Stimulated activated CD4-positive, alpha-beta T cell treated with anti-CD3 and anti-CD28 coated beads, Interleukin-15, amount 100 ng/mL, for 1 hour (primary cell): ENCODE measurements at places on chromosomes 12 and 14.

- no peak for DNase-seq
Measured at GRCh38 chr14:71988939-71989338, 56.7 kb downstream of the RGS6 start.

DNA sequence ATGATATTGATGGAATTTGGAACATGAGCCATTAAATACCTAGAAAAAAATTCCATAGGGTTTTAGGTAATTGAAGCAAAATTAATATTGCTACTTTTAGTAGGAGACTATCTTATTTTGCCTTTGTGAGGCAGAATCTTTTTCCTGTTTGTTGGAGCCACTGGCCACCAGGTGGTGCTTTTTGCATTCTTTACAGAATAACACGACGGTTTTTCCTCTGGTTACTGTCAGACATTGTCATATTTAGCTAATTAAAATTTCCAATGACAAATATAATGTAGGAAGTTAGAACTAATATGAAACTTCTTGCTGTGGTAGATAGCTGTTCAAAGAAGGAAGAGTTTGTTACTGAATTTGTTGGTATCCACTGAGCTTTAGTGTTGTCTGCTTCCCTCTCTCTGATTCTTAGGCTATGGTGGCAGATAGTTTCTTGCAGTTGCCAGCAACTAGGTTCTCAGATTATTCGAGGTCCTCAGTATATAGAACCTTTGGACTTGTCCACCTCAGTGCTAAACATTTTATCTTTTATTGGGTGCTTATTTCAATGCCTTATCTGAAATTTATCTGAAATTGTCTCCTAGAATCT, 25.7 kb downstream of the RAB21 start:
- DNase-seq: no peak

DNA sequence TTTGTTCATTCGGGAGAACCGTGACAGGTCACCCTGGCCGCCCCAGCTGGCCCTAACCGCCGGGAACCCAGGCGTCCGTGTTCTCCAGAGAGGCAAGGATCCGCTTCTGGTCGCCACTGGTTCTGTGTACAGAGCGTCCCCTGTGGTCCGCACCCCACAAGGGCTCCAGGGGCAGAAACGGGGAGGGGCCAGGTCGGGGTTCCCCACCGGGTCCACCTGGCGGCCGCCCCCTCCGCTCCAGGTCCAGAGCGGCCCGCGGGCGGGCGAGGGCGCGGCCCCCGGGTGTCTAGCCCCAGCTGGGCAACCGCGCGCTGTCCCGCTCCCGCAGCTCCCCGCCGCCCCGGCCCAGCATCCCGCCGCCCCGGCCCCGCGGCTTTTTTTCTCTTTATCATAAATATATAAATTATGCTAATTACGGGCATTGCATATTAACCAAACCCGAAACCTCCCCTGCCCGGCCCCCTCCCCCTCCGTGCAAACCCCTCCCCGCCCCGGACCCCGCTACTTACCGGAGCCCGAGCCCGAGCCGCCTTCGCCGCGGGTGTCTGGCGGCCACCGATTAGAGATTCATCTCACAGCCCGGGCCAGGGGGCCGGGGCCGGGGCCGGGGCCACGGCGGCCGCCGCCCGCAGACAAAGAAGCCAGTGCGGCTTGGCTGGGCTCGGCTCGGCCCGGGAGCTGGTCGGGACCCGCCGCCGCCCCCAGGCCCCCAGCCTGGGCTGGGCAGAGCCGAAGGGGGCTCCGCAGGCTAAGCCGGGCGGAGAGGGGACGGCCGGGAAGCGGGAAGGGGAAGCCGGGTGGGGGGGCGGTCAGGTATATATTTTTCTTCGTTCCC, 512 bp downstream of the POU6F1 start:
- DNase-seq: peak; percentile 21

DNA sequence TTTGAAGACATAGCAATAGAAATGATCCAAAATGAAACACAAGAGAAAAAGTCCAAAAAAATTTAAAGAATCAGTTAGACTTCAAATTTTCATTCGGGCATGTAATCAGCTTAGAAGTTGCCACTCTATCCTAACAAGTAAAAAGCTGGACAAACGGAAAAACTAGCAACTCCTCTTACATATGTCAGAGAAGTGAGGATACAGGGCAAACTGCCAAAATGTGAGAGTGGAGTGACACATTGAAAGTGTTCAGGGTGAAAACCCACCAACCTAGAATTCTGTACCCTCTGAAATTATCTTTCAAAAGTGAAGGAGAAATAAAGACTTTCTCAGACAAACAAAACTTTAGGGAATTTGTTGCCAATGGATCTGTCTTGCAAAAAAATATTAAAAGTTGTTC, 42.0 kb upstream of the CHPT1 start:
- DNase-seq: no peak

DNA sequence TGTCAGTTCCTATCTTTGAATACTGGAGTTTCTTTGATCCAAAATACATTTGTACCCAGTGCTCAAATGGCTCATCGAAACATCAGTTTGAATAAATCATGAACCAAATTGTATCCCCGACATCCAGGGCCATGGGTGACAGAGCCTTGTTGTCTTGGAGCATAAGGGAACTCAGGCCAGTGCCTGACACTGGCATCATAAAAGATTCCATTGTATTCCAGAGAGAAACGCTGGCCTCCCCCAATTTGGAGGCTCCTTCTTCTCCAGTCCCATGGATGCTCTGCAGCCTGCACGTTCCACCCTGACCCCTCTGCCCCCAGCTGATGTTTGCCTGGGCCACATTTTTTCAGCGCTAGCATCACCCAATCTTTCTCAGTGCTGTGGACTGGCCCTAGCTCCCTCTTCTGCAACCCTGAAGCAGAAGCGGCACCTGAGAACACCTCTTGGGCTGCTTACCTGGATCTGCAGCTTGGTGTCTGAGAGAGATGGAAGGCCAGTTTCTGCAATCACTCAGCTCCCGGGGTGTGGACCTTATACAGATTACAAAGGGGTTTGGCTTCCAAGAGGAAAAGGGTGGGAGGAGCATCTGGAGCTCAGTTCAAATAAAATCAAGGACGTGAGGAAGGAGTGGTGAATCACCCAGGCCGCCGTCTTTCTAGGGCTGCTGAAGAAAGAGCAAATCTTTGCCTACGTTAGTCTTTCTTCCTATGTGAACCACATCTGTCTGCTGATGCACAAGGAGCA, at the start of gene RNASE1:
RNASE1 (minus strand) TSS at position 504 of the 744 bp plus-strand sequence. CDS start 776 bp downstream, outside the sequence.
- DNase-seq: no peak

DNA sequence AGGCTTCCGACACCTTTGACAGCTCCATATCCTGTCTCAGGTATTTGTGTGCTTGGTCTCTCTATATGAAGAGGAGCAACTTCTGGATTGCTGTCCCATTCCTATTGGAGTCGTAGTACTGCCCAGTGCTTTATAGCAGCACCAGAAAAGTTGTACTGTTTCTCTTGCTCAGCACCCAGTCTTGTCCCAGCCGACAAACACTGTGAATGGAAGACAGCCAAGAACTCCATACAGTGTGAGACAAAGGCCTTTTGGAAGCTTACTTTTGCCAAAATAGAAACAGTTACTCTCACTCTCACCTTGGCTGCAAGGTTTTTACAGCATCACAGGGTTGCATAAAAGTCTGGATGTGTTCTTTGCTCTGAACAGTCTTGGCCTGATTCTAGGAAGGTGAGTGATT, 105.3 kb downstream of the TGFB3 start:
- DNase-seq: no peak

DNA sequence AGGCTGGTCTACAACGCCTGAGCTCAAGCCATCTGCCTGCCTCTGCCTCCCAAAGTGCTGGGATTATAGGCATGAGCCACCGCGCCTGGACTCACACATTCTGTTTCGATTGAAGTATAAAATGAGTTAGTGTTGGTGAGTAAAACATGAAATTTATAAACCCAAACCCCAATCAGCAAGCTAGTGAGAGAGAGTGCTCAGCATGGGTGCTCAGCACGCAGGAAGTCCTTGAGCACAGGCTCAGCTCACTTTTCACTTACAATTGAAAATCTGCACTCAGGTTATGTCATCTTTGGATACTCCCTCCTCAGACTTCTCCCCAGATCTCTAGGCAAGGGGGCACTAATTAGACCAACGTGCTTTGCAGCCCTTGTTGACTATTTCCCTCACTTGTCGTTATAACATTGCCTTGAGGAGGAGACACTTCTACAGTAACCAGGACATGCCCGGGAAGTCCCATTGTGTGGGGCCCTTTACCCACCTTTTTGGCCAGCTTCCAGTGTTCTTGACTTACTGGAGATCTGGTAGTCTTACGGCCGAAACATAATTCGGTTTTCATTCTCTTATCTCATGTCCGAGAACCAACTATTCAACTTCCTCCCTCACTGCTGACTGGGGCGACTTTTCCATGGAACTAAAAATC, 68.5 kb upstream of the AMN1 start:
- no peak for DNase-seq

DNA sequence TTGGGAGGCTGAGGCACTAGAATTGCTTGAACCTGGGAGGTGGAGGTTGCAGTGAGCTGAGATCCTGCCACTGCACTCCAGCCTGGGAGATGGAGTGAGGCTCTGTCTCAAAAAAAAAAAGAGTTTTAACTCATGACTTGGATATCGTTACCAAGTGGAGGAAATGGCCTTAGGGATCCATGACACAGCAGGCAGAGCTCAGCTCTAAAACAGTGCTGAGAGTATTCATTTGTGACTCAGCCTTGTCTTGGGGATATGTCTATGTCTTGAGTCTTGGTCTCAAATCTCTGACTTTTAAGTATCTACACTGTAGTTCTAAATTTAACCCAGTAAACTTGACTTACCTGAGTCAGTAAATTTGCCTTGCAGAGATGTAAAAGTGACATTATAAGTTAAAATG, 8.8 kb upstream of the PEX5 start:
- DNase-seq: no peak

DNA sequence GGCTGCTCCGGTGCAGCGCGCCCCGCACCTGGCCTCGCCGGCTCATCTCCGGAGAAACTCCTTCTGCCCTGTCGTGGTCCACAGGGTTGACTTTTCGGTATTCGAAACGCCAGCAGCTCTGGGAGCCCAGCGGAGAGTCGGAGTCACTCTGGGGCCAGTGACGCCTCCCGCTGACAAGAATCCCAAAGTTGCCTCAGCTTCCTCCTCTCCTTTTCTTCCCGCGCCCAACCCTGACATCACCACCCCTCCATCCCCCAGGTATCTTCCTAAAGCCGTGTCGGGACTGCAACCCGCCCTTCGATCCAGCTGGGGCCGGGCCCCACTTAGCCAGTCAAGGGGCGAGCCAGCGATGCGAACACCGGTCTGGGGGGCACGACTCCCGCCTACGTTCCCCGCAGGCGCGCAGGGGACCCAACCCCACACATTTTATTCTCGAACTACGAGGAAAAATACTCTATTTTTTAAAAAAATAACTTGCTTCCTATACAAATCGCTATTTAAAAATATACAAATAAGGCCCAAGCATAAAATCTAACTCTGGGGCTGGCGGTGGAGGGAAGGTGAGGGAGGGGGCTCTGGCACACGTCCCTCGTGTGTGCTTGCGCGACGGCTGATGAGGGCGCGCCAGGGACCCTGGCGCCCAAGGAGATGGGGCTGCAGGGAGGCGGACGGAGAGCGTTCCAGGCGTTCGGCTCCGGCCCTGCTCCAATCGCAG, 2.1 kb downstream of the NKX2-8 start:
- no peak for DNase-seq

GRCh38 chr14:59631237-59631636, 54.6 kb upstream of the CCDC175 start:
- no peak for DNase-seq

DNA sequence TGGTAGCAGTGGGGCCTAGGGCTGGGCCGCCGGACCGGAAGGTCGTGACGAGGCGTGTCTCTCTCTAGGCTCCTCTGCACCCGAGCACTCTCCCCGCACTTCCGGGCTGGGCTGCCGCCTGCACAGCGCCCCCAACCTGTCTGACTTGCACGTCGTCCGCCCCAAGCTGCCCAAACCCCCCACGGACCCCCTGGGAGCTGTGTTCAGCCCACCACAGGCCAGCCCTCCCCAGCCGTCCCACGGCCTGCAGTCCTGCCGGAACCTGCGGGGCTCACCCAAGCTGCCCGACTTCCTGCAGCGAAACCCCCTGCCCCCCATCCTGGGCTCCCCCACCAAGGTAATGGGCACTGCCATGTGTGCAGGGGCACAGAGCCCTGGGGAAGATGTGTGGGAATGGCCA, 13.3 kb upstream of the PUS1 start:
- no peak for DNase-seq

DNA sequence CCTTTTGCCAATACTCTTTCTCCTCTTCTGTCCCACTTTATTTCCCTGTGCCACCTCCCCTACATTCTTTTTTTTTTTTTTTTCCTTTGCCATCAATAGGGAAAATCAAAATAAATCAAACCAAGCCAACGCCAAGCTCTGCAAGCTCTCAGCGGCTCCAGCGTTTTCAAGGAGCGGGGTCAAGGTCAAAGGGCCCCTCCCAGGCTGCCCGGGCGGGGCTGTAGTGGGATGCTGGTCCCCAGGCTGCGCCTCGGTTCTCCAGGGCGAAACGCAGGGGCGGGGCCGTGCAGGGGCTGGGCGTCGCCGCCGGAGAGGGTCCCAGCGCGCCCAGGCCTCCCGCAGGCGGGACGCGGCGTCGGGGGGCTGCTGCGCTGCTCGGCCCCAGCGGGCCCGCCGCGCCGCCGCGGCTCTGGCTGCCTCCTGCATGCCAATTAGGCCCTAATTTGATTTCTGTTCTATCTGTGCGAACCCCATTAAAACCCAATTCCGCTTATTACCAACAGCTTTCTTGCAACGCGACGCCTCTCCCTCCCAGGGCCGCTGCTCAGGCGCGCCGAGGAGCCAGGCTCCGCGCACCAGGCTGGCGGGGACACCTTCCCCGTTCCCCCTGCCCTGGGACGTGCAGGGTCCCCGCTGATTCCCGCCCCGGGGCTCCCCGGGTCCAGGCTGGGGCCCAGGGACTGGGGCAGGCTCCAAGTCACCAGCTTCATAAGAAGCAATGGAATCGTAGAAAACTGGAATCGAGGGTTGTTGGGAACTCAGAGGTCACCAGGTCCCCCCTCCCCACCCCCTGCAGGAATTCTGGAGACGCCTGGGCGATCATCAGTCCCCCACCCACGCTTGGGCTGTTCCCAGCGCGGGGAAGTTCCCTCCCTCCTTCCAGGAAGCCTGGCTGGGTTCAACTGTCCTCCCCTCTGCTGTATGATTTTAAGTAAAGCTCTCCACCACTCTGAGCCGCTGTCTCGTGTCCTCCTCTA, 50.7 kb upstream of the MAP1LC3B2 start:
- peak; percentile 19 for DNase-seq

DNA sequence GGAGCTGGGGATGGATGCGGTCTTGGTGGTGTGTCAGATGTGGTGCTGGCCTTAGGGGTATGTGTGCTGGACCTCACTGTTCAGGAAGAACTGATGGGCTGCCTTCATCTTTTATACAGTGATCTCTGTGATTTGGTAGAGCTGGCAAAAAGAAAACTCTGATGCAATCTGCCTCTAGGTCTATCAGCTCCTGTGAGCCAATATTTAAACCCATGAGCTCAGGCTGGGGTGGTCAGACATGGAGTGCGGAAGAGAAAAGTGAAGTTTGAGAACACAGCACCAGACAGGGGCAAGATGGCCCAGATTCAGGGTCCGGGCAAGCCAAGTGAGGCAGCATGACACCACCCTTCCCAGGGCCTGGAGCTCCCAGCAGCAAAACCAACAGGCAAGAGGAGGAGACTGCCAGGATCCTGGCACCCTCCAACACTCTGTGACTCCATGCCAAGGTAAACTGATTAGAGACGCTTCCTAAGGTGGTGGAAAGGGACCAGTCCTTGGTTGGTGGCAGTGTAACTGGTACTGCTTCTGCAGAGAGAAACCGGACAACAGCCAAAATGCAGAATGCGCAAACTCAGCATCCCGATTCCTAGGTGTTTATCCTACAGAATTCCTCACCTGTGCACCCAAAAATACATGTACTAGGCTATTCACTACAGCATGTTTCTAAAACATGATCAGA, 82.3 kb downstream of the CHGA start:
- no peak for DNase-seq

GRCh38 chr14:91337699-91338335, 79.8 kb downstream of the CCDC88C start:
- DNase-seq: no peak

GRCh38 chr12:14920475-14921126, 17.7 kb downstream of the ERP27 start:
- DNase-seq: no peak
